Activated CD4-positive, alpha-beta T cell treated with anti-CD3 and anti-CD28 coated beads, Interleukin-2, amount 10 ng/mL, durations not matched to agents 24 days and 14 days (primary cell): ENCODE measurements at places on chromosomes 4 and X. TPM values are rescaled to one million over a fixed set of nuclear protein-coding genes. Genes with fewer than 3 reads are reported as not detected.

PGAM4 gene
- 0.38 and 0.79 TPM in 2 replicates for total RNA-seq

DNA sequence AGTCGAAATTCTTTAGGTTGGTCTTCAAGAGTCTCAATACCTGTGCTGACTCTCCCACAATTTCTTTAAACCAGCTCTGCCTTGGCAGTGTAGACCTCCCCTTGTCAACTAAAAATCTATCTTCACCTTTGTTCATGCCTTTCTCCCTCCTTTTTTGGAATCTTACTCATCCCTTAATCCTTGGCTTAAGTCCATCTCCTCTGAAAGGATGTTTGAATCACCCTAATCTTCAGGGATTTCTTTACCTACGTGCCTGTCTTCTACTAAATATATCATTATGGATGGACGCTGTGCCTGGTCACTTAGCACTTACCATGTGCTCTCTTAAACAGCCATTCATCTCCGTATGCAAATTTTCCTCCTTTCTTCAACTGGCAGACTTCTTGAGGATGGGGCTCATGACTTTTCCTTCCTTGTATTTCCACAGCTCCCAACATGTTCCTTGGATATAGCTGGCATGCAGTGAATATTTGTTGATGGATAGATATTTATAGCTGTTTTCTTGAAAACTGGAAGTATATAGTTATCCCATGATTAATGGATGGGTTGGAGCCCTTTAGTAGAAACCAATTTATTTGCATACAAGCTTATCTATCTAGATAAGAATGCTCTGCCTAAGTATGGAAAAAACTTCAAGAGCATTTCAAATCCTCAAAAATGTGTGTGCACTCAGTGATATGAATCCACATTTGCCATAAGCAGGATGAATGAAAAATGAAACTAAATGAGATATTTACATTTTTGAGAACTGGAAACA lies 166.6 kb downstream of the SPRY1 start:
- H3K4me1 ChIP-seq, result peaks cover 8% of the 10 kb centered on the region

GRCh38 chrX:68440442-68440841 lies 7.1 kb upstream of the OPHN1 start:
- no peak overlapping the region for H3K27ac ChIP-seq
- no peaks in the 10 kb centered on the region for H3K36me3 ChIP-seq
- no peak for DNase-seq
- peaks cover 7% of the 10 kb centered on the region for H3K27me3 ChIP-seq

POLN gene
- 1.9 and 2.3 TPM in 2 replicates for total RNA-seq

DNA sequence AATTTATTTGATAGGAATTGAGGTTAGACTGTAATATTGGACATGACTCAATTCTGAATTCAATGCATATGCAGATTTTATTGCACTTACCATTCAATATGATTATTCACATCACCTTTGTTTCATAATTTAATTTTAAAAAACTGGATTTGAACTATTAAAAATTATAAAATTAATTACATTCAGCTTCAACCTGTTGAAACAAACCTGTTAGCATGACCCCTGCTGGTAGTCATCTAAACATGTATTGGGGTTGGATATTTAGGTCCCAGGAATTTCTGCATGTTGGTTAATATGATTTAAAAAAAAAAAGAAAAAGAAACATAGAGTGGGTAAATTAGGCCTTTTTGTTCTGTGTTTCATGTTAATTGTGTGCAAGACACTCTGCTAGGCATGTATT lies 85.9 kb downstream of the ARSJ start:
- H3K4me1 ChIP-seq, result no peaks in the 10 kb centered on the region
- H3K4me3 ChIP-seq, result no peak overlapping the region
- no peak overlapping the region for H3K27ac ChIP-seq

RADX gene
- total RNA-seq, result 5.7 and 7.4 TPM in 2 replicates

DNA sequence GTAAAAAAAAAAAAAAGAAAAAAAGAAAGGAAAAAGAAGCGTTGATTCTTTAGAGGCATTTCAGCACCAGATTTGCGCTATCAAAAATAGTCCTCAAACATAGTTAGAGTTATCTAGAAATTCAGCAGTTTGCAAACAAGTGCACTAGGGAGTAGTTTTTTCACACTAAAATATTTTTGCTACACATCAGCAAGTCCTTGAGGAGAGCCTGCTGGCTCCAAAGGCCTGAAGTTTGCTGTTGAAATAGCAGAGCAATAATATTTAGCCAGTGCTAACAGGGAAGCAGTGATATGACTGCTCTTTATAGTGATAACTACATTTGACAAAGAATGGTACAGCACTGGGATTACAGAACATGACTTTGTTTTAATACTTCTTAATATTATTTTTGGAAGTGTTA lies 472.2 kb downstream of the PCDH7 start:
- DNase-seq, result no peak
- H3K4me3 ChIP-seq, result no peak overlapping the region
- no peaks in the 10 kb centered on the region for H3K36me3 ChIP-seq
- no peaks in the 10 kb centered on the region for H3K4me1 ChIP-seq
- H3K27me3 ChIP-seq, result no peaks in the 10 kb centered on the region
- no peak overlapping the region for H3K27ac ChIP-seq

UVSSA gene
- total RNA-seq, result 28.3 and 28.4 TPM in 2 replicates

DNA sequence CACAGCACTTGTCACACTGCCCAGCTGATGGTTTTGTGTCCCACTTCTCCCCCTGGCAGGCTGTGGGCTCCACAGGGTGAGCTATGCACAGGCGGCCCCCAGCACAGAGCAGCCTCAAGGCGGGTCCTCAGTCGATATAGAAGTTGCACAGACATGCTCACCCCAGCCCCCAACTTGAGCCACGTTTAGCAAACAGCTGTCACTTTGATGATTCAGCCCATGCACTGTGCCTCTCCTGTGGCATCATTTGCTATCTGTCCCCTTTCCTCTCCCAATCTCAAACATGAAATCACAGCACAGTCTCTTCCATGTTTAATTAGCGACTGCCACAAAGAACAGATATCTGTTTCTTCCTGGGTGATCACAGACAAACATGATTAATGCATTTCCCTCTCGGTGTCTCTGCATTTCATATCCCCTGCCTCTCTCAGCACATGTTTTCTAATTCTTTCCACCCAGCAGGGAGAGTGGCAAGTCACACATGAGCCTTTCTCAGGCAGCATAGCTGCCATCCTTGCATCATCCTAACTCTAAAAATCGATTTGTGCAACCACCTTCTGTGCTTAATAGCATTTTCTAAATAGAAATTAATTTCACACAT lies 204.9 kb downstream of the EVC2 start:
- no peaks in the 10 kb centered on the region for H3K36me3 ChIP-seq
- DNase-seq, result no peak
- H3K4me3 ChIP-seq, result no peak overlapping the region
- no peaks in the 10 kb centered on the region for H3K4me1 ChIP-seq

DNA sequence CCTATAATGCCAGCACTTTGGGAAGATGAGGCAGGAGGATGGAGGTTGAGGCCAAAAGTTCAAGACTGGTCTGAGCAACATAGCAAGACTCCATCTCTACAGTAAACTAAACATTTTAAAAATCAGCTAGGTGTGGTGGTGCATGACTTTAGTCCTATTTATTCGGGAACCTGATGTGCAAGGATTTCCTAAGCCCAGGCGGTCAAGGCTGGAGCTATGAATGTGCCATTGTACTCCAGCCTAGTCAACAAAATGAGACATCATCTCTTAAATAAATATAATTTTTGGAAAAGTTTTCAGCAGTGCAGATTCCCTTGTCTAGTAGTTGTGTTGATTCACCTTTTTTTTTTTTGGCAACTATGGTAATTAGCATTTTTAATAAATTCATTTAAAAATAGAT lies 928.7 kb upstream of the PRKX start:
- H3K4me1 ChIP-seq, result no peaks in the 10 kb centered on the region
- no peak overlapping the region for H3K27ac ChIP-seq
- no peaks in the 10 kb centered on the region for H3K27me3 ChIP-seq
- H3K4me3 ChIP-seq, result no peak overlapping the region
- no peaks in the 10 kb centered on the region for H3K36me3 ChIP-seq
- no peak for DNase-seq

TBC1D9 gene
- total RNA-seq, result not detected in 2 replicates

- peak overlapping the region; percentile 94 for H3K27ac ChIP-seq
- peak overlapping the region; percentile 86 for H3K4me3 ChIP-seq
- peaks cover 55% of the 10 kb centered on the region for H3K4me1 ChIP-seq
- no peaks in the 10 kb centered on the region for H3K27me3 ChIP-seq
- no peak for DNase-seq
These were observed 2.7 kb downstream of the ARHGEF6 start for GRCh38 chrX:136778020-136778419.

DNA sequence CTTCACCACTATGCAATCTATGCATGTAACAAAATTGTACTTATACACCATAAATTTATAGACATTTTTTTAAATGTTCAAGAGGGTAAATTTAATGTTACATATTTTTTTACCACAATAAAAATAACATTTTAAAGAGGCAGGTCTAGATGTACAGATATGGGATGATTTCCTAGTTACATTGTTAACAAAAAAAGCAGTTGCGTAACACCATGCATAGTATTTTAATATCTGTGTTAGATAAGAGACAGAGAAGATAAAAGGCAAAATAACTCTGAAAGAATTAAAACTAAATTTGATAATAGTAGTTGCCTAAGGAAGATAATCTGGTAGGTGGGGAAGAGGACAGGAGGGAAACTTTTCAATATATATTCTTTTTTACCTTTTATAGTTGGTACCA lies 9.1 kb upstream of the ATRX start:
- H3K4me1 ChIP-seq, result no peaks in the 10 kb centered on the region
- no peaks in the 10 kb centered on the region for H3K27me3 ChIP-seq
- no peaks in the 10 kb centered on the region for H3K36me3 ChIP-seq
- H3K4me3 ChIP-seq, result no peak overlapping the region
- no peak overlapping the region for H3K27ac ChIP-seq
- no peak for DNase-seq

TMEM144 gene
- total RNA-seq, result not detected in 2 replicates

DNA sequence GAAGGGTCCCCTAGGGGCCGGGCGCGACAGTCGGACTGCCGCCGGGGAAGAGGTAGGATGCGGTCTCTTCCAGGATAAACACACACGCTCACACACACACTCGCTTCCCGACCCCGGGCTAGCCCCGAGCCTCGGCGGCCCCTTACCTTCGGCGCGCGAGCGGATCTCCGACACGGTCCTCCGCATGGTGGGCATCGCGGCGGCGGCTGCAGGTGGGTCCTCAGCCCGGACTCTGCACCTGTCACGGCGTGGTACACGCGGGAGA lies 294 bp downstream of the ATP8A1 start:
- no peak for DNase-seq
- H3K36me3 ChIP-seq, result peaks cover 23% of the 10 kb centered on the region
- H3K4me3 ChIP-seq, result peak overlapping the region; percentile 97
- H3K27ac ChIP-seq, result peak overlapping the region; percentile 96
- H3K4me1 ChIP-seq, result peaks cover 45% of the 10 kb centered on the region

BEX4 gene
- 4.2 and 5.9 TPM in 2 replicates for total RNA-seq

DNA sequence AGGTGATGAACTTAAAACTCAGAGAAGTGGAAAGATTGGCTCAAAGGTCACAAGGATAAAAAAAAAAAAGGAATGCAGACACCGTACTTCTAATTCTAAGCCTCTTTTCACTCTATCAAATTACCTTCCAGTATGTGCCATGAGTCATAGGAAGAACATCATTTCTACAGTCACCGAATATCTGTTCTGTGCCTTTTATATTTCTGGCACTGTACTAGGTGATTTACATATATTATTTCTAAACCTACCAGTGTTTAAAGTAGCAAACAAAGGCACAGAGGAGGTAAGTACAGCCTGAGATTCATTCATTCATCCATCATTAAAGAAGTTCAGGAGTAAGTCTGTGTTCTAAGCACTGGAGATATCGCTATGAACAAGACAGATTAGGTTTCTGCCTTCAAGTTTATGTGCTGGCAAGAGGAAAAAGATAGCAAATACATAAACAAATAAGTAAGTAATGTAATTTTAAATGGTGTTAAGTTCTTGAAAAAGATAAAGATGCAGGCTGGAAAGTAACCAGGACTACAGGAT lies 65.3 kb downstream of the PALLD start:
- peaks cover 21% of the 10 kb centered on the region for H3K27me3 ChIP-seq
- H3K4me1 ChIP-seq, result no peaks in the 10 kb centered on the region
- no peak for DNase-seq
- no peaks in the 10 kb centered on the region for H3K36me3 ChIP-seq

DNA sequence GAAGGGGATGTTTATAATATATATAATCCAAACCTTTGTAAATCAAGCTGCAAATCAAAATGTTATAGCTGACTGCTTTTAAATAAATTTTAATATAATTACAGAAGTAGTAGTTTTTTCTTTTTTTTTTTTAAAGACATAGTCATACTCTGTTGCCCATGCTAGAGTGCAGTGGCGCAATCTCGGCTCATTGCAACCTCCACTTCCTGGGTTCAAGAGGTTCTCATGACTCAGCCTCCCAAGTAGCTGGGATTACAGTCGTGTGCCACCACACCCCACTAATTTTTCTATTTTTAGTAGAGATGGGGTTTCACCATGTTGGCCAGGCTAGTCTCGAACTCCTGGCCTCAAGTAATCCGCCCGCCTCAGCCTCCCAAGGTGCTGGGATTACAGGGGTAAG lies 178.7 kb downstream of the FBXW7 start:
- no peak for DNase-seq
- H3K27ac ChIP-seq, result no peak overlapping the region
- no peaks in the 10 kb centered on the region for H3K27me3 ChIP-seq
- H3K4me3 ChIP-seq, result no peak overlapping the region
- peaks cover 2% of the 10 kb centered on the region for H3K36me3 ChIP-seq
- H3K4me1 ChIP-seq, result peaks cover 19% of the 10 kb centered on the region

SYN1 gene
- 0.49 and 0.54 TPM in 2 replicates for total RNA-seq

REELD1 gene
- not detected in 2 replicates for total RNA-seq

GRCh38 chrX:24799565-24799964 lies 105.8 kb downstream of the POLA1 start:
- H3K4me3 ChIP-seq, result no peak overlapping the region
- H3K27ac ChIP-seq, result no peak overlapping the region
- DNase-seq, result no peak
- no peaks in the 10 kb centered on the region for H3K4me1 ChIP-seq
- no peaks in the 10 kb centered on the region for H3K27me3 ChIP-seq

ADH1B gene
- not detected in 2 replicates for total RNA-seq

- peaks cover 46% of the 10 kb centered on the region for H3K4me1 ChIP-seq
- DNase-seq, result peak; percentile 66
- H3K36me3 ChIP-seq, result peaks cover 33% of the 10 kb centered on the region
These were observed 617 bp upstream of the MRFAP1L1 start for GRCh38 chr4:6710282-6710681.

DNA sequence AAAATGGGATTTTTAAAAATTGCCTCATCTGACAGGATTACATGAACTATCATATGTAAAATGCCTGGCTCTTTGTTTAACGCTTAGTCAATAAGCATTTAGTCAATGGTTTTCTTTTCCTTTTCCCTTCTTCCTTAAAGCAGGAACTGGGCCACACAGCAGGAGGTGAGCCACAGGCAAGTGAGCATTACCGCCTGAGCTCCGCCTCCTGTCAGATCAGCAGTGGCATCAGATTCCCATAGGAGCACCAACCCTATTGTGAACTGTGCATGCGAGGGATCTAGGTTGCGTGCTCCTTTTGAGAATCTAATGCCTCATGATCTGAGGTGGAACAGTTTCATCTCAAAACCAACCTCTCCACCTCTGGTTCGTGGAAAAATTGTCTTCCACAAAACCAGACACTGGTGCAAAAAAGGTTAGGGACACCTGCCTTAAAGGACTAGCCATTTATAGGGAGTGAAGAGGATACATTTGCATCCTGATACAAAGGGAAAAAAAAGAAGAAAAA lies 306.1 kb downstream of the FBXW7 start:
- H3K4me1 ChIP-seq, result no peaks in the 10 kb centered on the region
- H3K27ac ChIP-seq, result no peak overlapping the region
- H3K27me3 ChIP-seq, result no peaks in the 10 kb centered on the region
- H3K4me3 ChIP-seq, result no peak overlapping the region
- no peak for DNase-seq
- H3K36me3 ChIP-seq, result no peaks in the 10 kb centered on the region

- H3K36me3 ChIP-seq, result peaks cover 6% of the 10 kb centered on the region
- no peak for DNase-seq
- H3K4me1 ChIP-seq, result peaks cover 36% of the 10 kb centered on the region
- H3K27me3 ChIP-seq, result peaks cover 9% of the 10 kb centered on the region
- H3K27ac ChIP-seq, result no peak overlapping the region
- no peak overlapping the region for H3K4me3 ChIP-seq
These were observed 253.1 kb upstream of the RPS6KA3 start for GRCh38 chrX:20519826-20520225.
